DMS153 (cell line): ENCODE measurements at places on chromosomes 7 and 10.

GRCh38 chr7:43531700-43532099 lies 51.2 kb upstream of the STK17A start:
- no peak for DNase-seq

GRCh38 chr7:65992526-65992925 lies 10.5 kb upstream of the GUSB start:
- no peak for DNase-seq

GRCh38 chr10:12041766-12042408 lies 722 bp downstream of the UPF2 start:
- no peak for DNase-seq

DNA sequence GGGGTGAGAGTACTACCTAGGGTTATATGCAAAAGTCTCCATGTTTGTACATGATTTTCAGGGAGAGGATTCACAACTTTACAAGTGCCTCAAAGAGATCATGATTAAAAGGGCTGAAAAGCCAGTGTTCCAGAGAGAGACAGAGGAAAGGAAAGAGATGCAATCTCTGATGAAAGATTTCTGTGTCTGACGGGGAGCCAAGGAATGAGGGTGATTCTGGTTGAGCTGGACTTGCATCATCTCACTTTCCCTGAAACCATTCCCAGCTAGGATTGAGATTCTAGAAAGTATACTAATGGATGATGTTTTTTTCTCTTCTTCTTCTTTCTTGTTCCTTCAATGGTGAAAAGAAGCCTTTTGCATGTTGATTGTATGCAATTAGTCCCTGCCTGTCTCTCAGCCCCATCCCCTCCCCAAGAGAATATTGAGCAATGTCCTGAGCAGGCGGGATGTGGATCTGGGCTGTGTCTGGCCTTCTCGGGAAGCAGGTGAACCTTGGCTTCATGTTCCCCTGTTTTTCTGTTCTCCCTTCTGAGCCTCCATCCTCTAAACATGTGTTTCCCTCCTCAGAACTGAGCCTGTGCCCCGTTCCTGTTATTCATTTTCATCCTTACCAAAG lies 186.1 kb downstream of the ZNF365 start:
- no peak for DNase-seq

DNA sequence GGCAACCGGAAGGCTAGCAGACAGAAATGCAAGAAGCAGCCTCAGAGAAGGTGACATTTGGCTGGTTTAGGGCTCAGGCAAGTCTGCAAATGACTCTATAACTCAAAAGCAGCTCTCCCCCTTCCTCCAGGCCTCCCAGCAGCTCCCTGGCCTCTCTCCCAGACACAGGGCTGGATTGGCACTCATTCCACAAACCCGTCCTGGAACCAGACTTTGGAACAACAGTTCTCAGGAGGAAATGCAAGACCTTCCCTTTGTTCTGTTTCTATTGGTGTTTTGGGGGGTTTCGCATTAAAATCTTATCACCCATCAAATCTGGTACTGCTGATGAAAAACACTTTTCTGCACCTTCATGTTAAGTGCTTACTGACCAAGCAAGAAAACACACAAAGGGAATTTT lies 40.3 kb upstream of the EFCAB10 start:
- no peak for DNase-seq

GRCh38 chr7:151110236-151110940 lies 24.1 kb downstream of the AGAP3 start:
- no peak for DNase-seq

- no peak for DNase-seq
These were observed 2.7 kb downstream of the HBP1 start for GRCh38 chr7:107171496-107171895.

GRCh38 chr7:16963044-16963443 lies 81.3 kb upstream of the AGR3 start:
- DNase-seq: no peak

DNA sequence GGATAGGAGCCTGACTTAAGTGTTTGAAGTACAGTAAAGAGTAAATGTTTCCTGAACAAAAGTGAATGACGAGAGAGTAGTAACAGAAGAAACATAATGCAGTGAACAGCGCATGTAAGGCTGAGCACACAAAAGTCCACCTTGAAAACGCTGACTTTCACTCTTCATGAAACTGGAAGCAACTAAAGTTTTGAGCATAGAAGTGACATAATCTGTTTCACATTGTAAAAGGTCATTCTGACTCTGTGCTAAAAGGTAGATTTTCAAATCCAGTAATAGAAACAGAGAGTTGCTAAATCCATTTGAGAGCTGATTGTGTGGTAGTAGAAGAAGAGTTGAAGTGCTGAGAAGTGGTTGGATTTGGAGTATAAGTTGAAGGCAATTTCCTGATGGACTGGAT lies 1037.0 kb downstream of the CNTNAP2 start:
- DNase-seq: peak; percentile 3

GRCh38 chr7:50645186-50645585 lies 80.0 kb upstream of the DDC start:
- DNase-seq: no peak

DNA sequence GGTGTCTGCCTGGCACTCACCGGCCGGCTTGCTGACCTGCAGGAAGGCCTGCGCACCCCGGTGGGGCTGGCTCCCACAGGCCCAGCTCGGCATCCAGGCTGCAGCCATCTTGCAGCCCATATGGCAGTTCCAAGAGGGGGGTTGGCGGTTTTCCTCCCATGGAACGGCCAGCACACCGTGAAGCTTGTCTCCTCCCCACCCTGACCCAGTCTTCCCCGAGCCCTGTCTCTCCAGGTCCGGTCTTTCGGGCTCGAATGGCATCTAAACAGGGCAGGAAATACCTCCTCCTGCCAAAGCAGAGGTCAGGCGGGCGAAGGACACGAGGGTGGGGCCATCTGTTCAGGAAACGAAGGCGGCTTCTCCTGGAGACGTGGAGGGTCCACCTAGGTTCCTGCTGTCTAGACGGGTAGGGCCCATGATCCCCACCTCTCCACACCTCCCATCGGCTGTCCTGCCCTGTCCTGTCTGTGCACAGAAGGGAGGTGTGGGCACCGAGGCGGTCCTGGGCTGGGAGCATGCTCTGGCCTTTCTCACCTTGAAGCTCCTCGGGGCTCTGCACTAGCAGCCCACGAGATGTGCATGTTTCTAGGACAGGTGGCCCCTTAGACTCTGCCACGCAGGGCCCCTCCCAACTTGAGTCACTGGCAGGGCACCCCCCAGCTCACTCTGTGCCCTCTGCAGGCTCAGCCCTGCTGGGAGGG lies 113.7 kb upstream of the DIP2C start:
- DNase-seq: no peak

GRCh38 chr10:73828161-73828560 lies 16.8 kb upstream of the NDST2 start:
- no peak for DNase-seq

- DNase-seq: no peak
These were observed 19.1 kb upstream of the GPAM start for GRCh38 chr10:112202561-112203241.

GRCh38 chr10:123637326-123637880 lies 28.8 kb upstream of the GPR26 start:
- DNase-seq: no peak

DNA sequence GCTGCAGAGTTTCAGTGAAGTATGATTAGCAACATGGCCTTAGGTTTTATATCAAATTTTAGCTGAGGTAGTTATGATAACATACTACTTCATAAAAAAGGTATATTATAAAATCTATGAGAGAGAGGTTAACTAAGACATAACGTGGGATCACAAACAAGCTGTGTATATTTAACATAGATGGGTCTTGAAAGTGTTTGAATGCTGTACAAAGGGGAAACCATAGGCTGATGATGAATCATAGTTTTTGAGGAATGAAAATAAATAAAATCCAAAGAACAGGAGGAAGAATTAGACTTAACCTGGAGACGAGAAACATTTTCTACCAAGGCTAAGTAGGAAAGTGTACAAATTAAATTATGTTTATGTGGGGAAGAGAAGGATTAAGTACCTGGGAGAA lies 119.0 kb downstream of the GNAI1 start:
- no peak for DNase-seq

DNA sequence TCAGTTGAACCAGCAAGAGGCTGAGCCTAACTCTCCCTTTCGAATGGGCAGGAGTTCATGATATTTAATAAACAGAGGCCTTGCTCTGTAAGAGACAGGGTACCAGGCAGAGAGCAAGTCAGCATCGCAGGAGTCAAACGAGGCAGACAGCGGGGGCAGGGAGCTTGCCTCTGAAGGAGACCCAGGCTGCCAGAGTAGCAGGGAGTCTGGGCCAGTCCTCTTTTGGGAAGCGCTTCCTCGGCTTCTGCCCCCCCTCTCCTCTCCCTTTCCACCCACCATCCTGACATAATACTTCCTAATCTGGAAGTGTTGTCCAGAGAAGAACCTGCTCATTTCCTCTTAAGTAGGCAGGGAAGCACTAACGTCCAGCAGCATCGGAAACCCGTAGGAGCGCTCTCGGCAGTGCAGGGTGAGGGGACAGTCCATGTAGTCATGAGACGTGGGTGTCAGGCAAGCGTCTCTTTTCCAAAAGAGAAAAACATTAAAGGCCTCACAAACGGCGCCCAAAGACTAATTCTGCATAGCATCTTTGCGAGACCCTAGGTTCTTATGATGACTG lies 171.1 kb downstream of the EGFR start:
- DNase-seq: no peak

DNA sequence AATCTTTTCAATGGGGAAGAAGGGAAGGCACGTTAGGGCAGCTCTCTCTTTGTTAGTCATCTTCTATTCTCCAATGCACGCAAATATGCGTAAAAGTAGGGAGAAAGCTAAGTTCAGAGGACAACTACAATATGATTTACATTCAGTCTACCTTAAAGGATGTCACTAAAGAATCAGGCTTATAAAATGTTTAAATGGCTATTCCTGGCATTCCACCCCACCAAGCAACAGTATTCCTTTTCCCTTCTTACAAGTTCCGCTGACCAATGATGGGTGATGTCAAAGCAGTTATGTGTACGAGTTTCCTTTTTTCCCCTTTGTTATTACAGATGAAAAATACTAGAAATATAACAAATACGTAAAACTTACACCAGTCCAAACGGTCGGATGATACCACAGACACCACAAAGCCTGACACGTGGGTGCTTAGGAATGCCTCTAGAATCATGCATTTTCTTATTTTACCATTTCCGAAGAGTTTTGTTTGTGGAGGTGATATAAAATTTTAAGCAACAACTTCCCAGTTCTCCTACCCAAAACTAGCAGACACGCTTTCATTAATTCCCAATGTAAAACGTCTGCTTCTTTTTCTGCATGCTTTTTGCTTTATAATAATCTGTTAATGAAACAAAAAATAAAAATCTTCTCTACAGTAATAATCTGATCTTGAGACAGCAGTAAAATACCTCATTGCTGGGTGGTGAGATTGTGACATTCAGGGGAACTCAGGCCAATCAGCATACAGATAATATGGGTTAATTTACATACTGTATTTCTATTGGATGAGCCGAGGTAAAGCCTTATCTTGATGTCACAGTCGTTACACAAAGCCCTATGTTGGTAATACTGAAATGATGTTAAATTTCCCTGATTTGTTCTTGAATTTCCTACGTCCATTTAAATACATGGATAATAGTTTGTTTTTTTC lies 708 bp upstream of the GPR85 start:
- no peak for DNase-seq

DNA sequence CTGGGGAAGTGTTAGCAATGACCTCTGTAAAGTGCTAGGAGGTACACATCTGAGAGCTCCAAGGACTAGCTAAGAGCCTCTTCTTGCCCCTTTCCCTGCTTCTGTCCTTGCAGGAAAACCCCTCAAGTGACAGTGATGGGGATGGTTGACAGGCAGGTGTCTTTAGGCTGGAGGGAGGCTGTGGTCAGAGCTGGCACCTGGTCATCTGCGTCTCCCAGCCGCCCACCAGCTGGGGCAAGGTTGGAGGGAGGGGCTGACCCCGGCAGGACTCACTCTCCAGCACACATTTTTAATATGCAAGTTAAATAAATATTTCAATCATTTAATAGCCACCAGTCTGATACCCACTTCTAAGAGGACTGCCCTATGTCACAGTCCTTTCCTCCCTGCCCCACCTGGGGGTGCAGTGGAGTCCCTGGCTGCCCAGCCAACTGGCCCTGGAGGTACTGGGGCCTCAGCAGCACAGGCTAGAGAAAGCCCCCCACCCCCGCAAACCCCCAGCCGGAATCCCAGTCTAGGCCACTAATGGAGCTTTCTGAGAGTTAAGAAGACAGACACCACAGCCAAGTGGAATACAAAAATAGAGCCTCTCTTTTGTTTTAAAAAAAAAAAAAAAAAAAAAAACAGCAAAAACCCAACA lies 6.3 kb downstream of the FGF8 start:
- no peak for DNase-seq

- no peak for DNase-seq
These were observed 19.6 kb upstream of the FAM25A start for GRCh38 chr10:87000491-87000890.

- DNase-seq: peak; percentile 7
These were observed 40.5 kb downstream of the PRSS2 start for GRCh38 chr7:142811154-142811737.

- DNase-seq: peak; percentile 60
These were observed 128.6 kb downstream of the OAT start for GRCh38 chr10:124289851-124290795.

DNA sequence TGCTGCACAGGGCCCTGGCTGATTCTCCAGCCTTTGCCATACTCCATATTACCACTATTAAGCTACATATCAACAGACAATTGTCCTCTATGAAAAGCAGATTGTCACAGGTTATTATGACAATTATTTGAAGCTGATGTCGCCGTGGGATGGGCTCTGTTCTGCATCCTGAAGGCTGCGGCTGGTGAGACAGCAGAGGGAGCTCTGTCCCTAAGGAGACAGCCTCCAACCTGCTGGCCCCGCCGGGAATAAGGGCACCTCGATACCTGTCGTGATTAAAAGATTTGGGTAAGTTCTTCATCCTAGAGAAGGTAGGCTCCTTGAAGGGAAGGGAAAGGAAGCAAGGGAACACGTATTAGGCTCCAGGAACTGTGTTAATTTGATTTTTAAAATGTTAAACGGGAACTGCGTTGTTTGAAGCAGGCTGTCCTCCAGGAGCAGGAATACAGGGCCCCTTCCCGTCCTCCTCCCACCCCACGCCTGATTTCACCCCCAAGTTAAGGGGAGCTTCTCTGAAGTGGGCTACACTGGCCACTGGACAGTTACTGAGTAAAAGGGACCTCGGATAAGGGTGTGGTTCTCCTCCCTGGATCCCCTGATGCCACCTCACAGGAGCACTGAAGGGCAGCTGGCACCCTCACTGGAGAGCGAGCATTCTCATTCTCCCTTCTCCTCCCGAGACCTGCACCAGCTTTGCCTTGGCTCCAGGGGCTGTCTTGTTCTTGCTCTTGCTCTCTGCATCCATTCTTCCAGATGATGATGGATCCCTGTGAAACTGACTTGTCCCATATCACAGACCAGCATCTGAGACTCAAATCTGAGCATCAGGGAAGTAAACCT lies 11.8 kb upstream of the TIAL1 start:
- DNase-seq: peak; percentile 15

GRCh38 chr10:112768121-112768520 lies 181.9 kb upstream of the TCF7L2 start:
- DNase-seq: no peak

GRCh38 chr10:58721601-58722281 lies 209.1 kb downstream of the BICC1 start:
- no peak for DNase-seq

- no peak for DNase-seq
These were observed 25.3 kb upstream of the C10orf53 start for GRCh38 chr10:49654036-49654693.

GRCh38 chr7:133071506-133071905 lies 10.4 kb downstream of the CHCHD3 start:
- DNase-seq: no peak
